ENCODE measurements at places on chromosomes 12 and 14.

DNA sequence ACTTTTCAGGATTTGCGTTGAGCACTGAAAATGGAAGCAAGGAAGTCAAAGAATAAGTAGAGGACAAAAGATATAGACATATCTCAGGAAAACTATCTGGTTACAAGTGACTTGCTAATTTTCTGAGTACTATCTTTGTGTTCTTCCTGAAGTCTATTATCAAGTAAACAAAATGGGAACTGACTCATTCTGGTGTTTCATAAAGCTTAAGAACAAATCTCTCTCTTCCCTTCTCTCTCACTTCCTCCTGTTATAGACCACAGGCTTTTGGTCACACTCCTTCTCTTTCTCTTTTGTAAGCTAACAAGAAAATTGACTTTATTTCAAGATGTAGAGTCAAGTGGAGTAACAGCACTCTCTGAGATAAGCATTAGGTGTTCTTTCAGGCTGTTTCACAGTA, 406.6 kb upstream of the SYT1 start:
- no peak for DNase-seq

DNA sequence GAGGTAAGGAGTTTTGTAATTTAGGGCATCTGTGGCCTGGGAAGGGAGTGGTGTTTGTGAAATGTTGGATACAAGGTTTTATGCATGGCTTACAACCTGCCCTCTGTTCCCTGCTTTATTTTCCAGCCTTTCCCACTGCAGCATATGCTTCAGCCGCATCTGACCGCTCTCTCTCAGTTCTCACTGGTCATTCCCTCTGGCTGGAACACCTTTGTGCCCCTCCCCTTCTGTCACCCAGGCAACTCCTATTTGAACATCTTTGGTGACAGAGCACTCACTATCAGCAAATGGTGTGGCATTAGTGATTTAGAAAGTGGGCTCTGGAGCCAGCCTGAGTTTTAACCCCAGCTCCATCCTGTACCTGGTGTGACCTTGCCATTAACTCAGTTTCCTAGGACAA, 47.5 kb upstream of the SMCO2 start:
- DNase-seq = no peak

GRCh38 chr12:62306569-62307530, 46.6 kb downstream of the USP15 start:
- no peak for DNase-seq

GRCh38 chr14:70670992-70671651, 29.4 kb downstream of the TTC9 start:
- no peak for DNase-seq

DNA sequence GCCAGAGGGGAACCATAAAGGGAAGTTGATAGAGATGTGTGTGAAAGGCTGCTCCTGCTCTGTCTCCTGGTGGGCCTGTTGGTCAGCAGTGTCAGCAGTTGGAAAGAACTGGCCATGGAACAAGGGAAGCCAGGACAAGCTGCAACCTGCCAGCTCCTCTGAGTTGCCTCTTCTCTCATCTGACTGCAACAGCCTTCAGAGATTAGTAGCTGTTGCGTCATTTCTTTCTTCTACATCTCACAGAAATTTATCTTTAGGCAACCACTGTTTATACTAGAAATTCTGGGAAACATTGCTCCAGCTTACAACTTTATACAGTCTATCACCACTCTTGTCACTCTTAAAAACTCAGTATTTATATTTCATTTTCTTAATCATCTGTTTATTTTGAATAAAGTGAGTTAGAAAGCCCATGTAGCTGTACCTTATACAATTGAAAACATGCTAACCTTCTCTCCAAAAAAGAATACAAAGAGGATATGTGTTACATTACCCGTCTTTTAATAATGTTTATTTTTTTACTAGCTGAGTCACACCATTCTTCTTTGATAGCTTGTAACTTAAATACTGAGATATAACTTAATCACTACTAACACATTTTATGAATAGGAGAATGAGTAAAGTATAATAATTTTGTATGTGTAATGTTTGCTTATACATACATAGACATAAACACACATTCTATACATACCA, 224.2 kb downstream of the LRFN5 start:
- DNase-seq = no peak

GRCh38 chr14:105144666-105145380, 23.8 kb downstream of the JAG2 start:
- DNase-seq = peak; percentile 68

- no peak for DNase-seq
Observed at GRCh38 chr12:122850695-122851350, 15.6 kb downstream of the HIP1R start.

DNA sequence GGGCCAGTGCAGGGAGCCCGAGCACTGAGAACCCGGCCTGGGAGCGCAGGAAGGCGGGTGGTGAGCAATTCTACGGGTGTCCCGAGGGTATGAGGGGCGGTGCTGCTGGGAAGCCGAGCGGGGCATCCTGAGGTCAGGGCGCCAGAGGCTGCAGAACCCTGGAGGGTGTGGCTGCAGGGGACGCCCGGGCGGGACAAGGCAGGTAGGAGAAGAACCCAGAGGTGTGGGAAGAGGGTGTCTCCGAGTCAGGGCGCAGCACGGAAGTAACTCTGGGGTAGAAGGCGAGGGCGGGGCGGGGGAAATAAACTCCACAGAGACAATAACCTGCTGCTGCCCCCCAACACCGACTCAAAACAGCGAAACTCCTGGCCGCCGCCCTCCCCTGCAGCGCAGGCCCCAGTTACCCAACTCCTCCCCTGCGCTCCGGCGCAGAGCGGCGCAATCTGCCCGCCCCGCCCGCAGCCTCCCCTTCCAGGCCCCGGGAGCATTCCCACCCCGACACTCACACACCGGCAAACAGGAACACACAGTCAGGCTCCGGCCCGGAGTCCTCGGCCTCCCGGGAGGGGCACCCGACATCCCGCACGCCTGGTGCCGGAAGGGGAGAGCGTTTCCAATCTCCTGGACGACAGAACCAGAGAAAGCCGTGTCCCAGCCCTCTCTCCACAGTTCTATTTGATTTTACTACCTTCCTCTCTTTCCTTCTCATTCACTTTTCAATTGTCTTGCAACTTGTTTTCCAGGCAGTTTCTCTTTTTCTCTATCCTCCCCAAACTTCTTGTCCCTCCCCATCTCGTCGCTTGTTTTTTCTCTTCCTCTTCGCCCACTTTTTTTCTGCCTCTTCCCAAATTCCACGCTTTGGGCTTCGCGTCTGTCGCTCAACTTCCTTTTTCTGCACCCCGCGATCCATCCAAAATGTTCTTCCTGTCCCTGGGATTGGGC, 2.4 kb downstream of the HRK start:
- no peak for DNase-seq

DNA sequence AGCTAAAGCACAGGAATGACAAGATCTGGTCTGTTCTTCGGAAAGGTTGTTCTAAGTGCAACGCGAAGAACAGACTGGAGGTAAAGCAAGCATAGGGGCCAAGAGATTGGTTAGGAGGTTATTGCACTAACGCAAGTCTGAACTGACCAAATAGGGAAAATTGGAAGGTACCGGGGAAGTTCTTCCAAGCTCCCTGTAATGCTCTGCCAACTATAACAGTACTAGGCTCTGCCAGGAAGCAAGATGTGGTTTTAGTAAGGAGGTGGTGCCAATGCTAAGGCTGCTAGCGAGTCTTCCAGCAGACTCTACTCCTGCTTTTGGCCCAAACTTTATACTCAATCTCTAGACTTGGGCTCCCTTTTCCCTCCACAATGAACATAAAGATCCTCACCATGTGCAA, 138.6 kb downstream of the PAWR start:
- no peak for DNase-seq

DNA sequence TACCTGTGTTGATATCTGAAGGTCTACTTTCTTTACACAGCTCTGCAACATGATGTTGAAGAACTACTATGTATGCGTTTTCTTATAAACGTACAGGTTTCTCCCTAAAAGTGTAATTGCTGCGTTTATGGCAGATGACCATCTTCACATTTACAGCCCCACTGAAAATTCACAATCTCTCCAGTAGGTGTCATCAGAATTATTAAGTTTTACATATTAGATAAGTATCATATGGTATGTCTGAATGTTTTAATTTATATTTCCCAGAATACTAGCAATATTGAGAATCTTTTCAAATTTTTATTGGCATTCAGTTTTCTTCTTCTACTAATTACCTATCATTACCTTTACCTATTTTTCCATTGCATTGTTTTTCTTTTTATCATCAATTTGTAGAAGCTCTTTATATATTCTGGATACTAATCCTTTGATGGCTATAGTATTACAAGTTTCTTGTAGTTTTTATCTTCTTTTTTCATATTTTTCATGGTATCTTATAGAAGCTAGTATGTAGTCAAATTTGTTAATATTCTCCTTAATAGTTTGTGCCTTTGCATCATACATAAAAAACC, 123.5 kb downstream of the CAPZA3 start:
- no peak for DNase-seq

DNA sequence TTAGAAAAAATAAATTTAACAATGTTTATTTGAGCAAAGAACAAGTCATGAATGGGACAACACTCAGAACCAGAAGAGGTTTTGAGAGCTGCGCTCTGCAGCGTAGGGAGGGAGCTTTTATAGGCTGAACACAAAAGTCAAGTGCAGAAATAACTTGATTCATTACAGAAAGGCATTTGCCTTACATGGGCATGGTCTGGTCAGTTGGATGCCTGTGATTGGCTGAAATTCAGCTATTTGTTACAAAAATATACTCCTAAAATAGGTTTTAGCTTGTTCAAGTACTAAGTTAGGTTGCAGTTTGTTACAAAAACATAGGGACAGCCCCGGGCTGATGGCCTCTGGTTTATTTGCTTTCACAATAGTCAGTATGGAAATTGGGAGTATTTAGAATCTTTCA, 118.0 kb downstream of the NUAK1 start:
- no peak for DNase-seq

- no peak for DNase-seq
Observed at GRCh38 chr12:124026755-124027745, 54.0 kb downstream of the ZNF664 start.

All from spleen (tissue), 13 donors.